ENCODE measurements at places on chromosomes 11 and 22. TPM values are rescaled to one million over a fixed set of nuclear protein-coding genes. Genes with fewer than 3 reads are reported as not detected.
A peak's percentile ranks its signal among the peaks of the same experiment; 100 is the strongest.

Gene C11orf97
- total RNA-seq: not detected

Gene SMC1B
- not detected for total RNA-seq

Gene OR2AG1
- not detected for total RNA-seq

Gene PDGFB
- total RNA-seq: 0.69 TPM

Gene CDC42BPG
- 6.9 TPM for total RNA-seq

Gene MOV10L1
- total RNA-seq: not detected

DNA sequence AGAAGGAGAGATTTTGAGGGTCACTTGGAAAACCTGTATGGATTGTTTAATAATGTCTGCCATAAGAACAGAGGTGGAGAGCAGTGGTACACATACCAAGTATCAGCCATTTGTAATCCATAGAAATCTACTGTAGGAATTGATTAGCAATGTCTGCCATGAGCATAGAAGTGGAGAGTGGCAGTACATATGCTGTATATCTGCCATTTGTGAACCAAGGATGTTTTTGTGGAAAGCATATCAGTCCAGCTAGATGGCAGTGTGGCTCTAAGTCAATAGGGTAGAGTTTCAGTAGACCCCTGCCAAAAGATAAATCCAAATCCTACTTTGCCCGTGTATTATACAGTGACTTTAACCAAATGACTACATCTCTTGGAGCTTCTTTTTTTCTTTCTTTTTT is 82.9 kb upstream of the SEZ6L start:
- DNase-seq: no peak

DNA sequence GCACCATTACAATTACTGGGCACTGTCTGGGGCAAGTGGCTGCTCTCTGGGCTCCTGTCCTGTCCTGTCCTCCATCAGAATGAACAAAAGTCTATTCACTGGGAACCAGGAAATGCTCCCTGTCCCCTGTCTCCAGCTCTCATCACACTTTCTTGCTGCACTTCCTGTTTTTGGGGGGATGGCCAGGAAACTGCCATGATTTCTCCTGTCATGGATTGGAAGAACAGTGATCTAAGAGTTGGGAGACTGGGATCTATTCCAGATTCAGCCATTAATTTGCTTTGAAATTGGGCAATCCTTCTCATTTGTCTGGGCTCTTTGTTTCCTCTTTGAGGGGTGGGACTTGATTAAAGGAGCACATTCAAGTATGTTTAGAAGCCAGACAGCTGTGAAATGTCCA is 61.4 kb upstream of the KIRREL3 start:
- no peak for DNase-seq

DNA sequence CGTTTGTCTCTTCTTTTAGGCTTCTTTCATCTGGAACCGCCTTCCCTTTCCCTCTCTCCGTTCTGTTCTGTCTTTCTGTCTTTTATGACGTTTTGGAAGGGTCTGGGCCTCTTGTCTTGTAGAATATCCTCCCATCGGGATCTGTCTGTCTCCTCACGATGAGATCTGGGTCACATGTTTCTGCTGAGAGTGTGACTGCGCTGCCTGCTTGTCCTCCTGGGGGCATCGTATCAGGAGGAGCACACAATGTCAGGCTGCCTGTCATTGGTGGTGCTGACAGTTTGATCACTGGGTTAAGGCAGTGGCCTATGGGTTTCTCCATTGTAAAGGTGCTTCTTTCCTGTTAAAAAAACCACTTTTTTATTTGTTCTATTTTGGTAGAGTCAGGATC is 60.4 kb upstream of the PARVG start:
- DNase-seq: no peak

- DNase-seq: peak; percentile 93
These were observed 50.3 kb downstream of the CD6 start for GRCh38 chr11:61021661-61022212.

DNA sequence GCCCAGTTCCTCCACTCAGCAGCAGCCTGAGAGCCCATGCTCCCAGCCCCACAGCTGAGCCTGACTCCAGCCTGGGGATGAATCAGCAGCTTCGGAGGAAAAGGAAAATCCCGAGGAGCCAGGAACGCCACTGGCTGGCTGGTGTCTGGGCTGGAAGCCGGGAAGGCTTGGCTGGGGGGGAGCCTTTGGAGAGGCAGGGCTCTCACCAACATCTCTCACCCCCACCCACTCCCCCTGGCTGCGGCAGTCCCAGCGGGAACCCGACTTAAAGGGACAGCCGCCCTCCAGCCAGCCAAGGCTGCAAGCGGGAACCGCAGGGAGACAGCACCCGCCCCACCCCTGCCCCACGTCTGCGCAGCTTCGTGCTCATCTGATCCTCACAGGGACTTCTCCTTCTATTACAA is 28.4 kb downstream of the KIAA0930 start:
- no peak for DNase-seq

DNA sequence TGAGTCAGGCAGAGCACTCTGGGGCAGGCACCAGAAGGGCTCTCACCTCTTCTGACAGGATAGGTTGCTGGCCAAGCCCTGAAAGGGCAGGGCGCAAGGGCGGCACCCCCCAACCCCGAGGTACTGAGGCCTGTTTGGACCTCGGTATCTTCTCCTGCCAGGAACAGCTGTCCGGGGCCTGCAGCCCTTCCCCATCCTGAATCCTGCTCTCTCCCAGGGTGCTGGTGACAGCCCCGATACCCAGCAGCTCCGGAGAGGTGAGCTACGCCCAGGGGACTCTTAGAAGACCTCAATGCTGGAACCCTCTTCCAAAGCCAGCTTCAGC is 79.1 kb downstream of the PHF21B start:
- no peak for DNase-seq

DNA sequence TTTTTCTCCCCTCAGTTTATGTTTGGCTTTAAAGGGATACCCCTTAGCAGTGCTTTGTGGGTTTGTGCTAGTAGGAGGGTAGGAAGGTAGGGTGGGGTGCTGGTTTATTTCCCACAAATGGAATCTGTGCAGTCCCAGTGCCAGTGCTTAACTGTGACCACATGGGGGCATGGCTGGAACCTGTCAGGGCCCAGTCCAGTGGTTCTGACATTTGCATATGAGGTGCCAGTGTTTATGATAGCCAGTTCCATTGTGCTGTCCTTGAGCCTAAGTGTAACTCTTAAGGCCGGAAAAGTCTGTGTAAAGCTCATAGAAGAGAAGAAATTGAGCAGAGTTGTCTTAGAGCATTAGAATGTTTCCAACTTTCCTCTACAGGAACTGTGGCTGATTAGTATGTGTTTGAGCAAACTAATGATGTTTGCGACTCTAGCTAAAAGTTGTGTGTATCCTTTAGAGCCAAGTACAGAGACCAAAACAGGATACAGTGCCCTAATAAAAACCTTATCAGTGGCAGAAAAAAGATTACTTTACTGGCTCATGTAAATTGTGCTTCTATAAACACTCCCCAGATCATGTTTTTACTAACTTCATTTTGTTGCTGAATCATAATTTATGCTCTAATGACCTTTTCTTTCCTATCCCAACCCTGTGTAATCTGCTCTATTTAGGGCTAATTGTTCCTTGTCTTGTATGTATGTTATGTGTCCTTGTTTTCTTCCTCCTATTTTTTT is 38.1 kb downstream of the DIXDC1 start:
- DNase-seq: no peak

- no peak for DNase-seq
These were observed 63.4 kb downstream of the SMIM38 start for GRCh38 chr11:69218946-69219720.

GRCh38 chr11:114254571-114255146 is 41.5 kb upstream of the NNMT start:
- DNase-seq: no peak

DNA sequence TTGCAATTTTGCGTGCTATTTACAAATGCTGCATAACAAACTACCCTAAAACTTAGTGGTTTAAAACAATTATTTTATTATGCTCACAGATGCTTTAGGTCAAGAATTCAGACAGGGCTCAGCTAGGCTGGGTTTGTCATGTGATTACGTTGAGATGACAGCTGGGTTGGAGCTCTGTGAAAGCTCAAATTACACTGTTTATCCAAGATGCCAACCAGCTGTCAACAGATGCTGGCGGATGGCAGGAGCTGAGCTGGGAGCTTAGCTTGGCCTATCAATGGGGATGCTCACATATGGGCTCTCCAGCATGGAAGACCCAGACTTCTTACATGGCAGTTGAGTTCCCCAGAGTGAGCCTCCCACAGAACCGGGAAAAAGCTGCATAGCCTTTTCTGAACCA is 62.7 kb downstream of the STK33 start:
- DNase-seq: no peak

DNA sequence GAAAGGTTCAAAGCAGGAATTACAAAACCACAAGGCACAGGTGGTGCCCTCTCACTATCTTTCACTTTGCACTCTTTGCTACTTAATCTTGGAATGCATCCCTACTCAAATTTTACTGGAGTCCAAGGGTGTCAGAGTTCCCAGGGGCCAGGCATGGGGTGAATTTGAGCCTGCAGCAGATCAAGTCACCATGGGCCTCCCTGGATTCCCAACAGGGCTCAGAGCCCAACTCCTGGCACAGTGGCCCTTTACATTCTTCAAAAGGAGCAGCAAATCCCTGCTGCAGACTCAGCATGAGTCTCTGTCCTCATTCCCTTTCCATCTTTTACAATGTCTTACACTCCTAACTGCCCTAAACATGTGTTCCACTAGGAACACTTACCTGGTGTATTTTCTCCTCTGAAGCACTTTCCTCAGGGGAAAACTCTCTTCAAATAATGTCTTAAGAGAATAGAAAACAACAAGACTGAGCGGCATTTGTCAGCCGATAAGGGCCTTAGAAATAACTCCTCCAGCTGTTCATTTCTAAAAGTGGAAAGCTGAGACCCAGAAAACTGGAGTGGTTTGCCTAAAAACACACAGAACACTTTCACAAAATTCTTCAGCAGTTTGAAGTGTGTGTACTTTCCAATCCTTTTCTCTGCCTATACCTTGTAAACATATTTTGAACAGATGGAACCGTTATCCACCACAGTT is 596.0 kb downstream of the INSC start:
- DNase-seq: no peak

DNA sequence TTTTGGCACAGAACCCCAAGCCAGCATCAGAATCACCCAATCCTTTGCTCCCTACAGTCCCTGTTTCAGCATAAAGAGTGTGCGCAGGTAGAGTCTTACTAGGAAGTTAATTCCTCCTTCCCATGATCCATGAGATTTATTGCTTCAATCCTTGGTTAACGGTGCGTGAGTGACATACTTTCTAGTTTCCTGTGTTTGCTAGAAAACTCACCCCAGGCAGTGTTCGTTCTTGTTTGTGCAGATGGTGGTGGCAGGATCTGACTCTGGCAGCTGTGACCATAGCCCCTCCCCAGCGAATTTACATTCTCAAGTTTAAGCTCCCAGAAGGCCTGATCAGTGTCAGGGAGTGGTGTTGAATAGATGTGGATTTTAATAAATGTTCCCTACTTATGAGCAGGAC is 106.7 kb upstream of the CCT8L2 start:
- no peak for DNase-seq

GRCh38 chr11:24748261-24748660 is 251.4 kb downstream of the LUZP2 start:
- DNase-seq: no peak

- DNase-seq: no peak
These were observed 12.6 kb upstream of the IL18BP start for GRCh38 chr11:71986131-71986530.

- no peak for DNase-seq
These were observed 8.9 kb downstream of the SLC15A3 start for GRCh38 chr11:60942970-60943565.

DNA sequence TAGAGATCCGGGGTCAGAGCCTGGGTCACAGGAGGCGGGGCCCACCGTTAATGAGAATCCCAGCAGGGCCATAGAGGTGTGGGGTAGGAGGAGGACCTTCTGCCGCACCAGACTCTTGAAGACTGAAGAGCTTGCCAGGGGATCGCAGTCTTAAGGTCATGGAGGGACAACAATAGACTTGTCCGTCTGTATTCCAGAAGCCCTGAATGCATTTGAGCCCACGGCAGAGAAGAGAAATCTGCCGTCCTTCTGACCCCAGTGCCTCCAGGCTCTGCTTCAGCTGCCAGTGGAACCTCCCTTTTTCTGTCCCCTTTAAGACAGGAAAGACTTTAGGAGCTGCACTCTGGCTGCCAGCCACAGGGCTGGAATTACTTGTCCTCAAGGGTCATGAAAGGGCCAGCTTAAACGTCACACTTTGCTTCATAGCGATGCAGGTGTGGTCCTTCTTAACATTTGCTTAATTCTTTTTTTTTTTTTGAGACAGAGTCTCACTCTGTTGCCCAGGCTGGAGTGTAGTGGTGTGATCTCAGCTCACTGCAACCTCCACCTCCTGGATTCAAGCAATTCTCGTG is 15.5 kb upstream of the ST3GAL4 start:
- no peak for DNase-seq

DNA sequence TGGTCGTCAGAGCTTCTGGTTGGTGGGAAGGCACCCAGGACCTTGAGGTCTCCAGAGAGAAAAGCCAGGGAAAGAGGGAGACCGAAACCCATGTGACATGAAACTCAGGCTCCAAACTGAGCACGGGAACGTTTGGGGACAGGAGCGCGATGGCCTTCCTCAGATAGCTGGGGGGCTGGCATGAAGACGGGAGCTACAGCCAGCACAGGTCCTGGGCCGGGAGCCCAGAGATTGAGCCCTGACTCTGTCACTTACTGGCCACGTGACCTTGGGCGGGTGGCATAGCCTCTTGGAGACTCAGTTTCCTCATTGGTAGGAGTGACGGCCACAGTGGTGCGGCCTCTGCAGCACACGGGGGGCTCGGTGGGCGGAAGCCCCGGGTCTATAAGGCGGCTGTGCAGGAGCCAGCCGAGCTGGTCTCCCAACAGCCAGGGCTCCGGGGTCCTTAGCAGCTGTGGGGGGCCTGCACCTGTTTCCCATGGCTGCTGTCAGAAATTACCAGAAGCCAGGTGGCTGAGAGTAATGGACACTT is 36.4 kb upstream of the PPP6R3 start:
- DNase-seq: no peak

DNA sequence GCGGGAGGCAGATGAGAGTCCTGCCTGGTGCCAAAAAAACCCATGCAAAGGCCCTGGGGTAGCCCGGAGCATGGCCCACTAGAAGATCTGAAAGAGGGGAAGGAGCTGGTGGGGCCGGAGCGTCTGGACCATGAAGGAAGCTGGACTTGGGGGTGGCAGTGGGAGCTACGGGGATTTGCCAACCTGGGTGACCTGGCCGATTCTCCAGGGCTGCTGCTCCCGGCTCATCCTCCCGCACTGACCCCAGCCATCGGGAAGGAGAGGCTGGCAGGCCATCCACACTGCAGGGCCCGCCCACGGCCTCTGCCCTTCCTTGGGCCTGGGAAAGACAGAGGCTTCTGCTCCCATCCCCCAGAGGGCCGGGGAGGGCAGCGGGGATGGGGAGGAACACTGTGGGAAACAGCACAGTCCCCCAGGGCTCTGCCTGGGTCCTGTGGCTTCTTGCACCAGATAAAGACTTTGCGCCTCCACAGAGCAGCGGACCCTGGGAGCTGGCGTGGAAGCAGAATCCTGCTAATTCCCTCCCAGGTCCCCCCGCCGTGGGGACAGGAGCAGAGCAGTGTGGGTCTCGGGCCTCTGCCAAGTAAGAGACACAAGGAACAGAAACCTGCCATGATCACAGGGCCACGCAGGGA is 87.1 kb upstream of the LINC01488 start:
- DNase-seq: no peak

DNA sequence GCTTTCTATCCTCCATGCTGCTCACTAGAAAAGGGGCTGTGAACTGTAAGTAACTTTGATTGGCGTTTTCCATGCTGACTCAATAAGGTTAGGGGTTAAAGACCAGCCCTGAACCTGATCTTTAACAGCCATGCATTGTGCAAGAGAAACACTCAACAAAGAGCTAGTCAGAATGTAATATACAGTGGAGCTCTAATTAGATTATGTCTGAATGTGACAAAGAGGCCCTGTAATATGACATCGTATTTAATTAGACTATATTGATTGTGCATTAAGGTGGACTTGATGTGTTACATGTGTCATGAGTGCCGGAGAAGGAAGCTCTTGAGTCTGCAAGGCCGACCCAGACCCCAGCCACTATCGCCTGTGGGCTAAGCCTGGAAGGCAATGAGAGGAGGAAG is 70.5 kb downstream of the PKNOX2 start:
- DNase-seq: no peak

Measured in CD4-positive, alpha-beta T cell (primary cell).